Smooth muscle cell of the pulmonary artery (primary cell): ENCODE measurements at places on chromosomes 6 and 20. TPM values are rescaled to one million over a fixed set of nuclear protein-coding genes. Genes with fewer than 3 reads are reported as not detected.

The SAMD3 gene
- 9.3 and 9.7 TPM in 2 replicates for total RNA-seq

The NHSL1 gene
- 3.9 and 5.6 TPM in 2 replicates for total RNA-seq

The MYB gene
- total RNA-seq: 0.33 and 0.40 TPM in 2 replicates

The OPN5 gene
- total RNA-seq: not detected in 2 replicates

The MRPS26 gene
- total RNA-seq: 23.7 and 31.2 TPM in 2 replicates

The GPLD1 gene
- 0.33 and 0.46 TPM in 2 replicates for total RNA-seq

The RAET1L gene
- total RNA-seq: not detected in 2 replicates

The FILIP1 gene
- 0.33 and 0.91 TPM in 2 replicates for total RNA-seq

The SLC17A2 gene
- total RNA-seq: 0.07 TPM in 1 of 2 replicates, not detected in the other

The MDFI gene
- 0.26 and 0.33 TPM in 2 replicates for total RNA-seq

The HLA-DOA gene
- 2.1 TPM in 1 of 2 replicates, not detected in the other for total RNA-seq

The SLC25A27 gene
- 5.0 and 7.0 TPM in 2 replicates for total RNA-seq

The ADGRF1 gene
- not detected in 2 replicates for total RNA-seq

The CAP2 gene
- total RNA-seq: 12.3 and 17.9 TPM in 2 replicates

The MCHR2 gene
- not detected in 2 replicates for total RNA-seq

The LRRC1 gene
- total RNA-seq: 5.3 and 8.8 TPM in 2 replicates

The KHDC1 gene
- total RNA-seq: 3.5 TPM in 2 replicates

The PGC gene
- not detected in 2 replicates for total RNA-seq

The FLRT3 gene
- 0.52 and 0.76 TPM in 2 replicates for total RNA-seq

The KCNK5 gene
- 0.03 and 0.07 TPM in 2 replicates for total RNA-seq

The CNKSR3 gene
- total RNA-seq: 2.5 and 5.6 TPM in 2 replicates

The ADAM33 gene
- total RNA-seq: 11.3 and 15.3 TPM in 2 replicates

The OR2B6 gene
- total RNA-seq: 0.07 TPM in 1 of 2 replicates, not detected in the other

The VSTM2L gene
- 2.1 and 2.5 TPM in 2 replicates for total RNA-seq

The MRAP2 gene
- 2.7 and 11.2 TPM in 2 replicates for total RNA-seq

The MOCS1 gene
- total RNA-seq: 18.1 and 31.3 TPM in 2 replicates

The MAS1 gene
- total RNA-seq: under 0.01 and 0.20 TPM in 2 replicates

The MUC22 gene
- total RNA-seq: not detected in 2 replicates

The USP49 gene
- 2.8 and 3.5 TPM in 2 replicates for total RNA-seq

The MAP1LC3A gene
- total RNA-seq: 28.3 and 29.1 TPM in 2 replicates

The CFB gene
- total RNA-seq: 49.7 and 81.0 TPM in 2 replicates

The NKAIN2 gene
- under 0.01 and 0.10 TPM in 2 replicates for total RNA-seq

The PRND gene
- not detected in 2 replicates for total RNA-seq

The PSORS1C2 gene
- not detected in 2 replicates for total RNA-seq

The TNFRSF21 gene
- 6.3 and 18.0 TPM in 2 replicates for total RNA-seq

The ARFGEF3 gene
- total RNA-seq: 1.0 and 3.1 TPM in 2 replicates

The C6orf163 gene
- 1.2 and 1.7 TPM in 2 replicates for total RNA-seq

The DNAH8 gene
- under 0.01 TPM in 1 of 2 replicates, not detected in the other for total RNA-seq

The RHAG gene
- total RNA-seq: not detected in 2 replicates

The DEFB114 gene
- not detected in 2 replicates for total RNA-seq

The OR2J1 gene
- not detected in 2 replicates for total RNA-seq

The ESR1 gene
- total RNA-seq: 0.36 and 1.8 TPM in 2 replicates

The RPS6KA2 gene
- 74.3 and 110 TPM in 2 replicates for total RNA-seq

The CLVS2 gene
- not detected in 2 replicates for total RNA-seq

The SUPT3H gene
- 13.0 and 14.9 TPM in 2 replicates for total RNA-seq

The TGM3 gene
- total RNA-seq: not detected in 2 replicates

The STX7 gene
- 44.4 and 79.2 TPM in 2 replicates for total RNA-seq

The NMBR gene
- total RNA-seq: 0.07 TPM in 2 replicates

The PDSS2 gene
- 12.1 and 18.3 TPM in 2 replicates for total RNA-seq

The CABLES2 gene
- total RNA-seq: 1.0 and 1.7 TPM in 2 replicates

The OR2J3 gene
- total RNA-seq: not detected in 2 replicates

The PSORS1C1 gene
- 2.0 and 3.6 TPM in 2 replicates for total RNA-seq

The AVP gene
- total RNA-seq: not detected in 2 replicates

The GINS1 gene
- total RNA-seq: 2.3 and 4.5 TPM in 2 replicates

The GMPR gene
- total RNA-seq: 11.6 and 12.6 TPM in 2 replicates

The TFEB gene
- 3.5 and 6.5 TPM in 2 replicates for total RNA-seq
